ENCODE measurements at places on chromosomes 3 and 15.

GRCh38 chr3:67654099-67654843 lies at the start of gene SUCLG2:
TSS of gene SUCLG2 (minus strand) at chr3:67654612. CDS start at chr3:67654586, 26 bp downstream.
- peak; percentile 75 for DNase-seq

DNA sequence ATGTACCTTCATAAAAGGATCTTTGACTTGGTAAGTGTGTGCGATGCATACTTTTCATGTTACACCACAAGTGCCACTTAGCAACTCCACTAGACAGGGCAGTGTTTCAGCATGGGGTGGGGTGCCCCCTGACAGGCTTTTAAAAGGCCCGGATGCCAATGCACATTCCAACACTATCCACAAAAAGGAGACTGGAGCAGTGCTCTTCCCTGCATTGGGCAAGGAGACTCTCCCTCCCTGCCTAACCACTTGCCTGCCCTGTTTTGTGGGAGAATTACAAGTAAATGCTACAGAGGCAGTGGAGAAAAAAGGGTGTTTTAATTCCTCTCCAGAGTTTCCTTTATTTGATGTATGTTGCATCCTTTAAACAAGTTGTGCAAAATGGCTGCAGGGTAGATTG lies 1.7 kb upstream of the RARB start:
- no peak for DNase-seq

GRCh38 chr3:123536153-123536895 lies 48.5 kb downstream of the HACD2 start:
- no peak for DNase-seq

GRCh38 chr3:194206320-194206719 lies 70.4 kb downstream of the HES1 start:
- no peak for DNase-seq

- DNase-seq, result no peak
These were observed 101.6 kb upstream of the ANKRD28 start for GRCh38 chr3:15899388-15899787.

- no peak for DNase-seq
These were observed 1.1 kb downstream of the MYH15 start for GRCh38 chr3:108509263-108509662.

- DNase-seq, result no peak
These were observed 54.8 kb downstream of the ANAPC13 start for GRCh38 chr3:134430950-134431445.

DNA sequence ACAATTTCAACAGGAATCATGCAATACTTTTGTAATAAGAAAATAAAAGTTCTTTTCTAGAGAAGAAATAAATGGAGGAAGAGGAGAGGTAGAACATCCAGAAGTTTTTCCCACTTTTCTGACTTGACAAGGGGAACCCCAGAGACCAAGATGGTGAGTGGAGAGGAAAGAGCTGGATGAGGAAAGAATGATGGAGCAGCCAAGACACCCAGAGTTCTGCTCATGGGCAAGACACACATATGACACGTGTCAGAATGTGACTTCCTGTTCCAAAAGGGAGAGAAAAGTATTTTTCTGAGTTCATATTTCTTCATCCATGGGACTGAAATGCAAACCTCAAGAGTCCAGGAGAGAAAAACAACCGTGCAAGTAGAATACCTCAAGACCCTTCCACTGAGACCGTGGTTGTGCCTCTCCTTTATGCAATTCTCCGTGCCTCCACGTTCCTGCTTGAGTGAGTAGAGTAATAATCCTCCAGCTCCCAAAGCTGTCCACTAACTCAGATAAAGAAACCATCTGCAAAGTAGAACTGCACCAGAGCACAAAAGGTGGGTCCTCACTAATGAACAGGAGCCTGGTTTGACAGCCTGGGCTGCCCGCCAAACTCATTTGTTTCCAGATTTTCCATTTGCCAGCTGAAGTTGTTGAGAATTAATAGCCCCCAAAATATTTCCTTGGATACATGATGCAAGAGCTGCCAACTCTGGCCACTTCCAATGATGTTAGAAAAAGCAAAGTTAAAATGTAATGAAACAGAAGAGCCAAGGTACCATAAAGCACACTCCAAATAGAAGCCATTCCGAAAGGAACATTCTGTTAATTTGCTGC lies 272.6 kb upstream of the IGF1R start:
- DNase-seq, result no peak

DNA sequence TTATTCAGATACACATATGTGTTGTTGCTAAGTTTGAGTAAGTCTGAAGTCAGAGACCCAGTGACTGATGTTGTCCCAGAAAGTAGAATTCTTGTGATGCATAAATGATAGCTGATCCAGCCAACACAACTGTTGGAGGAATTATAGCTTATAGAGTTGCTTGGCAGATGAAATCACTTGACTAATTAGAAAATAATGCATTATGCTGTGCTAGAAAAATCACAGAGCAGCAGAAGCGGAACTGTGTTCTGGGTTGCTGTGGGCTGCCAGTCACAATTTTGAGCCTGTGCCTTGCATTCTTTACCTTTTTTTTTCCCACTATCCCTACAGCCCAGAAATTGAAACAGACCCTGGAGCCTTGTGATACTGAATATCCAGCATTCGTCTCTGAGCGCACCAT lies 90.0 kb upstream of the LRTM1 start:
- no peak for DNase-seq

GRCh38 chr15:62506217-62506805 lies 341.2 kb upstream of the C2CD4B start:
- DNase-seq, result no peak

DNA sequence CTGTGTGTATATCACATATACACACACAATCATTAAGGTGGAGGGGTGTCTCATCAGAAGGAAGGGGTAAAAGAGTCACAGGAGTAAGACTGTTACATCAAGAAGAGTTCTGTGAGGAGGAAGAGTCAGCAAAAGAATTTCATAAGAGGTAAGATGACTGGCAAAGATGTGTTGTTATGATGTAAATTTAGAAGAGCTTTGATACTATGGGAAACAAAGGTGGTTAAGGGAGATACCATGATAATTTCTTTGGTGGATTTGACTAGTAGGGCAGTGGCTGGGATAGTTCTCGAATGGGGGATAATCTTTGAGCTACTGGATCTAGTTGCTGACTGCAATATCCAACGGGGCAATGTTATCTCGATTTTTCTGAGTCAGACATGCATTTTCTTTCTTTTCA lies 61.6 kb downstream of the STAG1 start:
- DNase-seq, result no peak

DNA sequence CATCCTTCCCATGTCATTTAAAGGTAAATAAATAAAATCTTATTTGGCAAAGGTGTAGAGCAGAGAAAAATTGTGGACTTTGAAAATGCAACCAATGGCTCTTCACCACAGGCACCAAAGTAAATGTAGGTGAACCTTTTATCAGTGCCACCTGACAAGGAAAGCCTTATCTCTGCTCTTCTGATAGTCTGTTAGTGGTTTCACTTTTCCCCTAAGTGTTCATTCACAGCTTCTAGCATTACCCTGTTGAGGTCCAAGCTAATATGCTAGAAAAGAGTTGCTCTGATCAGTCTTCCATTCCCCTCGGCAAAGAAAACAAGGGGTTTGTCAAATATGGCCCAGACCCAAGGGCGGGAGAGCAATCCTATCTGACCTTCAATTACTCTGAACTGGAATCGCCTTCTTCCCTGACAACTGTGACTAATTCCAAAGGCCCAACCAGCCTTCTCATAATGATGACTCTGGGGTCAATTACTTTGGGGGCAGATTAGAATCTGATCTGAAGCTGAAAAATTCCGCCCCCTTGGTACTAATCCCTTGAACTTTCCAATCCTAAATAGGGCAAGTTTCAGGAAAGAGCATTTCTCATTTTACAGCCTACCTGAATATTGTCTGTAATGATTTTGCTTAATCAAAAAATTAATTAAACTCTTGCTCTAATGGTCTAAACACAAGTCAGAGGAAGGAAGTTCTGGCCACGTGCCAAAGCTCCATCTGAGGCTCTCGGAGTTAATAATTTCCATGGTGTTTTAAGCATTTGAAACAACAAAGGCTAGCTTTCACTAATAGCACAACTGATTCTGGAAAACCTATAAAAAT lies 52.4 kb downstream of the SETMAR start:
- DNase-seq, result peak; percentile 65

DNA sequence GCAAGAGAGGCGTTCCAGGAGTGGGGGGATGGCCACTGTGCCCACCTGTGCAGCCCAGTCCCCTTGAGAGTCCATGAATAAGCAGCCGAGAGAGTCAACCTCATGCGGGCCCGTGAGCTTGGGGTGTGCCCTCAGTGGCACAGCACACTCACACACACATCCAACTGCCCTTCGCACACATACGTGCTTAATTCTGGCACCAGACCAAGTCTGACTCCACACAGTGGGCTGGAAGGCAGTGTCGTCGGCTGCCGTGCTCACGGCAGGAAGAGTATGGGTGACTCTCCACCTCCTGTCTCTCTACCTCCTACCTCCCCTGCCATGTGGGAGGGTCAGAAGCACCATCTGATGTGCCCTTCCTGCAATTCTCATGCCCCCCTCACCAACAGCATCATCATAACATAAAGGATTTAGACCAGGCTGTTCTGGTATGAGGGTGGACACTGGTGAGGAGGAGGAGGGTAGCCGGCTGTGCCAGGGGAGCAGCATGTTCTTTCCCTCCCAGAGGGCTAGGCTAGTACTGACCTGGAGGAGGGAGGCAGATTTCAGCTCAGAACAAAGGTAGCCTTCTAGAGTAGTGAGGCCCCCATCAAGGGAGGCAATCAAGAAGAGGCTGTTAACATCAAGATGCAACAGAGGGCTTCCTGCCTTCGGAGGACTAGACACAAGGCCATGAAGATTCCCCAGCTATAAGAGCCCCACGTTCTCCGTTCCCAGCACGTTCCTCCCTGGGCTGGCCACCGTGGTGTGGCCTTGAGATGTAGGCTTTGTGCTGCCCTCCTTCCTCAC lies 5.3 kb upstream of the STRA6 start:
- DNase-seq, result no peak

- DNase-seq, result no peak
These were observed 19.1 kb upstream of the AKAP13 start for GRCh38 chr15:85361323-85361722.

- no peak for DNase-seq
These were observed 41.3 kb upstream of the ETV5 start for GRCh38 chr3:186150041-186150830.

- DNase-seq, result peak; percentile 64
These were observed 325.0 kb downstream of the CGGBP1 start for GRCh38 chr3:87733671-87734367.

- DNase-seq, result no peak
These were observed 137.0 kb upstream of the UBP1 start for GRCh38 chr3:33577173-33577572.

GRCh38 chr15:78079298-78080087 lies 2.0 kb upstream of the TBC1D2B start:
- DNase-seq, result no peak

DNA sequence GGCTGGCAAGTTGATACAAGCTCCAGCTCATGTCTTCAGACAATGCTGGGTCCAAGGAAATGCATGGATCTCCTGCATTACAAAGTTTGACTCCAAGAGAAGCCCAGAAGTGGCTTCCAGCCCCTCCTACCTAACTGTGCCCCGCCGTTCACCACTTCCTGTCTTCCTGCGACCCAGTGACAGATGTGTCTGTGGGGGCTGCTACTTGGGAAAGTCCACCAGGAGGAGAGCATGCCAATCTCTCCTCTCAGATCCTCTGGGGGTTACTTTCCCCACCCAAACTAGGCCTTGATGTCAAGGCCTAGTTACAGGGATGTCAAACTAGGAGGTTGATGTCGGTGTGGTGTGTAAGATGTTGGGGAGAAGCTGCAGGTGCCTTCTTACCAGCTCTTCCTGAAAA lies 133.6 kb upstream of the RASGRP1 start:
- no peak for DNase-seq

- no peak for DNase-seq
These were observed 235.0 kb downstream of the SLC9A9 start for GRCh38 chr3:143613226-143613625.

- no peak for DNase-seq
These were observed 25.4 kb downstream of the FILIP1L start for GRCh38 chr3:100088735-100089368.

DNA sequence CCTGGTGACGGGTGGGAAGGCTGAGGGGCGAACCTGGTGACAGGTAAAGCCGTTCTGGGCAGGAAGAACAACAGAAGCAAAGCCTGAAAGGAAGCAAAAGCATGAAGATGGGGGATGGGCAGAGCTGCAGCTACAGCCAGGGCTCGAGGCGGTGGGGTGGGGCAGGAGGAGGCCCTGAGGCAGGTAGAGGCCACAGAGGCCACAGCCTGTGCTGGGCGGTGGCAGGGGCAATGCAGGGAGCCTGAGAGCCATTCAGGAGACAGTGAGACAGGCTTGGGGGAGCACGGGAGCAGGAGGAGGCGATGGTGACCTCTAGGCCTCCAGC lies 8.2 kb downstream of the PCSK6 start:
- no peak for DNase-seq

- DNase-seq, result peak; percentile 84
These were observed 12.0 kb downstream of the MRPL46 start for GRCh38 chr15:88454867-88455810.

DNA sequence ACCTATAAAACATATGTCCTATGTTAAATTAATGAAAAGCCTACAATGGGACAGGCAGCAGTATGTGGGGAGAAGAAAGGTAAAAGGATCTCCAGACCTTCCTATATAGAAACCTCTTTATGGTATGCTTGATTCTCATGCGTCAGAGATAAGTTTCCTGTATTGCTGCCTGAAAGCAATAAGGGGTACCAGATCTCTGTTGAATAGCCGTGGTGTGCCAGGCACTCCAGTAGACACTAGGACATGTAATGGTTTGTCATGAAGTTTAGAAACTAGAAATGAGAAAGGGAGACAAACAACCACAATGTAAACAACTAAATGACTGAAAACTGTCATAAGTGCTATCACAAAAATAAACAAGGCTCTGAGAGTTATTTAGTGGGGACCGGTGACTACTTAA lies 168.1 kb downstream of the EFHB start:
- no peak for DNase-seq

Data from HT-29 (cell line).